ENCODE measurements at places on chromosomes 3 and 15. TPM values are rescaled to one million over a fixed set of nuclear protein-coding genes. Genes with fewer than 3 reads are reported as not detected.
A peak's percentile ranks its signal among the peaks of the same experiment; 100 is the strongest.

MUSTN1 gene
- polyA plus RNA-seq = 0.40 TPM

DNA sequence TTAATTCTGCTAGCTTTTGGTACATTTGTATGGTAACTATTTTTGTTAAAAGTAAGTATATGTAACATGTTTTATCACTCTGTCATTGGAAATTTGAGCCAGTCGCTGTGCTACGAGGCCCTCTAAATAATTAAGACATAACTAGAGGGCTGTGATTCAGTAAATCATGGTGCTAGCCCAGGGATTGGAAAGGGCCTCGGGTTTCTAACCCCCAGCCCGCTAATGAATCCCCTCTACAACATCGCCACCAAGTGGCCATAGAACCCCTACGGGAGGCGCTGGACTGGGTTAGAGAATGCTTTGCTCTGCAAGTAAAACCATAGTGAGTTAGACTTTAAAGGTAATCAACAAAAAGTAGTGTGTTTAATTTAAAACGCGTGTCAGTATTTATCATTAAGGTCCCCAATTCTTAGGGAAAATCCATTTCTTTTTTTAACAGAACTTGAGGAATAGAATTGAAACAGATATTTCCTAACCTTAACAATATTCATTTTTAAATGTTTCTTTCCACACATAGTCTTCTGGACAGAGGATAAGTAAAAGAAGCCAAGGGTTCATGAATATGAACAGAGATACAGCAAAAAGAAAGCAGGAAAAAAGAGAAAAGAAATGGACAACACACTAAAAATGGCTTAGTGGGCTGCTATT is 744.7 kb downstream of the EPHA3 start:
- peak; percentile 91 for DNase-seq
- H3K4me3 ChIP-seq = no peak overlapping the region
- no peaks in the 10 kb centered on the region for H3K36me3 ChIP-seq

DNA sequence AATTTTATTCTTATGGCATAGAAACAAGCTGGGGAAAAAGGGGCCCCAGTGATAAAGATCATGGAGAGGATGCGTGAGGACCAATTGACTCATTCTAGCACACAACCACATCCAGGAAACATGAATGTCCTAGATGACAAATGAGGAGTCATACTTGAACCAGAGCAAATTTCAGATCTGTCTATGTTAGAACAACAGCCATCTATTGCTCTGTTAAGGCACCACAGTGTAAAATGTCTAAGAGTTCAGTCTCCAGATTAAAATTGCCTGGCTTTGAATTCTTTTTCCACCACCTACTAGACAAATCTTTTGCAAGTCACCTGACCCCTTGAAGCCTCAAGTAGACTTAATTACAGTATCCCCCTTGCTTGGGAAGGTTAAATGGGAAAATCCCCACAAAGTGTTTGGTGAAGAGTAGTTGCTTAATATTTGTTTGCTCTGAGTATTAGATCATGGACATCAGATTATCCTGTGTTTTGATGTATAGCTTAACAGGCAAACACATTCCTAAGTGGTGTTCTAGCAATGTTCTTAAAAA is 258.7 kb upstream of the TGFBR2 start:
- DNase-seq = no peak
- H3K4me1 ChIP-seq = 0 out of 2 replicates have a peak, but pooled peaks cover 6% of the 10 kb centered on the region
- H3K27ac ChIP-seq = no peak overlapping the region
- H3K27me3 ChIP-seq = no peaks in the 10 kb centered on the region

NDN gene
- 48.1 TPM for polyA plus RNA-seq

- peak; percentile 96 for DNase-seq
- no peaks in the 10 kb centered on the region for H3K36me3 ChIP-seq
- no peak overlapping the region for H3K27ac ChIP-seq
- H3K4me3 ChIP-seq = peak overlapping the region; percentile 92
Observed at GRCh38 chr15:88894348-88894818, 961 bp downstream of the HAPLN3 start.

- no peaks in the 10 kb centered on the region for H3K27me3 ChIP-seq
- no peak for DNase-seq
- H3K4me1 ChIP-seq = peaks cover 6% of the 10 kb centered on the region
- no peak overlapping the region for H3K4me3 ChIP-seq
Observed at GRCh38 chr3:164452707-164453106, 625.6 kb downstream of the SI start.

GRCh38 chr3:127091376-127091775 is 101.6 kb upstream of the PRR23E start:
- no peak overlapping the region for H3K4me3 ChIP-seq
- no peak for DNase-seq
- H3K36me3 ChIP-seq = no peaks in the 10 kb centered on the region
- H3K4me1 ChIP-seq = no peaks in the 10 kb centered on the region
- no peaks in the 10 kb centered on the region for H3K27me3 ChIP-seq
- no peak overlapping the region for H3K27ac ChIP-seq

- no peaks in the 10 kb centered on the region for H3K36me3 ChIP-seq
- no peaks in the 10 kb centered on the region for H3K4me1 ChIP-seq
- H3K27ac ChIP-seq = no peak overlapping the region
- no peak for DNase-seq
- H3K4me3 ChIP-seq = no peak overlapping the region
- H3K27me3 ChIP-seq = no peaks in the 10 kb centered on the region
Observed at GRCh38 chr3:15471861-15472260, 44.5 kb downstream of the EAF1 start.

GOLGA8J gene
- not detected for polyA plus RNA-seq

GOLGA6A gene
- polyA plus RNA-seq = 0.57 TPM

GASK1A gene
- 2.6 TPM for polyA plus RNA-seq

CNTN6 gene
- polyA plus RNA-seq = not detected

GRCh38 chr15:49831206-49831965 is 210.5 kb downstream of the DTWD1 start:
- H3K4me3 ChIP-seq = no peak overlapping the region
- no peaks in the 10 kb centered on the region for H3K4me1 ChIP-seq
- no peak for DNase-seq
- H3K27ac ChIP-seq = no peak overlapping the region
- H3K36me3 ChIP-seq = no peaks in the 10 kb centered on the region
- H3K27me3 ChIP-seq = no peaks in the 10 kb centered on the region

- no peaks in the 10 kb centered on the region for H3K36me3 ChIP-seq
- no peak overlapping the region for H3K4me3 ChIP-seq
- H3K27me3 ChIP-seq = no peaks in the 10 kb centered on the region
- no peaks in the 10 kb centered on the region for H3K4me1 ChIP-seq
- DNase-seq = no peak
Observed at GRCh38 chr3:101884776-101885175, 35.5 kb downstream of the NFKBIZ start.

DNA sequence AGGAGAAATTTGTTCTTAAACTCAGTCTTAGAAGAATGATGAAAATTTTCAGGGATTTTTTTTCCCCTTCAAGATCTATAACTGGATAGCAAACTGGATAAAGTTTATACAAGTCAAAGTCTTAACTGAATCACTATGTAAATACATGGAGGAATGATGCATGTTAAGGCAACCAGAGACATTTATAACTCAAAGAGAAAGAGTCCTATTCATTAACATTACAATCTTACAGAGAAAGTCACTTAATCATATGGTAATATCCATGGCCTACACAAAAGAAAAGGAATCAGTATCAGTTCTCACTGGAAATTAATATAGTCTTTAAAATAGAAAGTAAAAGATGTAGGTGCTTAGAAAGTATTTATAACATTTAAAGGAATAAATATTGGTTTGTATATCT is 869.1 kb downstream of the TBL1XR1 start:
- no peaks in the 10 kb centered on the region for H3K36me3 ChIP-seq
- no peaks in the 10 kb centered on the region for H3K27me3 ChIP-seq
- DNase-seq = peak; percentile 52
- H3K27ac ChIP-seq = peak overlapping the region; percentile 89

HERC2 gene
- polyA plus RNA-seq = 71.3 TPM

GRCh38 chr3:139430493-139430892 is 41.0 kb upstream of the COPB2 start:
- no peaks in the 10 kb centered on the region for H3K4me1 ChIP-seq
- no peak overlapping the region for H3K4me3 ChIP-seq
- H3K36me3 ChIP-seq = no peaks in the 10 kb centered on the region
- DNase-seq = no peak
- H3K27me3 ChIP-seq = no peaks in the 10 kb centered on the region

- H3K36me3 ChIP-seq = no peaks in the 10 kb centered on the region
- no peaks in the 10 kb centered on the region for H3K27me3 ChIP-seq
- peaks cover 35% of the 10 kb centered on the region for H3K4me1 ChIP-seq
Observed at GRCh38 chr3:192883512-192883911, 34.1 kb downstream of the MB21D2 start.

DNA sequence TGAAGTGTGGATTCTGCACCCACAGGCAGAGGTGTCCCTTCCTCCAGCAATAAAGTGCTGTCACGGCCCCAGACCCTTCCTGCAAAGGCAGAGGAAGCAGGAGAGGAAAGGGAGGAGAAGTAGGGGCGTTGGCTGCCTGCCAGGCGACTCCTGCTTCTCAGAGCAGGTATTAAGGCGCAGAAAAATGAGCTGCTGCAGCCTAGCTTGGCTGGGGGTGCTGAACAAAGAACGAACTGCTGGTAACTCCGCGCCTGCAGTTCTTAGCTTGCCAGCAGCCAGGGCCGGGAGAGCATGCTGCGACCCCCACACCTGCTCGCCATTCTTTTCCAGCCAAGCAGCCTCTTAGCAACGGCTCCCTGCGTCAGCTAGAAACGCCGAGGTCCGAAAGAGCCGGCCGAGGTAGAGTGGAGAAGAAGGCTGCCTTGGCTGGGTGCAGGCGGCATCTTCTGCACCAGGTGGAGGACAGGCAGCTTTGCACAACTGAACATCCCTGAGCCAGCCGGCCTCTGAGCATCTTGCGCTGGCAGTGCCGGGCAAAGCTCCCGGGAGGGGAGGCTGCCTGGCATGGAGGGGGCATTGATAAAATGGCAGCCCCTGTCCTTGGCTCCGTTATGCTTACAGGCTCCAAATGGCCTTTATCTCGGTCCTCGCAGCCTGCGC is 296.0 kb downstream of the MEX3B start:
- peaks cover 28% of the 10 kb centered on the region for H3K4me1 ChIP-seq
- H3K27me3 ChIP-seq = no peaks in the 10 kb centered on the region
- DNase-seq = no peak
- no peaks in the 10 kb centered on the region for H3K36me3 ChIP-seq
- no peak overlapping the region for H3K4me3 ChIP-seq
- no peak overlapping the region for H3K27ac ChIP-seq

DNA sequence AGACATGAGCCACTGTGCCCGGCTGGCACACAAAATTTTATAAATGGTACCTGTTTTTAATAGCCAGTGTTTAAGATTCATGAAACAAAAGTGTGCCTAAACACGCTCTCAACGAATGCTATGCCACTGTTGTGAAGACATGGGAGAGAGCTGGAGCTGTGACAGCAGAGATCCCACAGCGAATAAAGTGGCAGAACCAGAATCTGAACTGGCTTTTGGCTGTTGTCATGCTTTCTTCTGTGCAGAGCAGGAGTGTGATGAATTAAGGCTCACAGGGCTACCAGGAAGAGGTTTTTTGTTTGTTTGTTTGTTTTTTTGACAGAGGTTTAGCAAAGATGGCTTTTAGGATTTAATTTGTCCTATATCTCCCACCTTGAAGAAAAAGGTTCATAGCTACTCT is 14.5 kb downstream of the PTPRG start:
- no peaks in the 10 kb centered on the region for H3K36me3 ChIP-seq
- H3K4me1 ChIP-seq = peaks cover 82% of the 10 kb centered on the region
- DNase-seq = no peak
- no peak overlapping the region for H3K4me3 ChIP-seq

DNA sequence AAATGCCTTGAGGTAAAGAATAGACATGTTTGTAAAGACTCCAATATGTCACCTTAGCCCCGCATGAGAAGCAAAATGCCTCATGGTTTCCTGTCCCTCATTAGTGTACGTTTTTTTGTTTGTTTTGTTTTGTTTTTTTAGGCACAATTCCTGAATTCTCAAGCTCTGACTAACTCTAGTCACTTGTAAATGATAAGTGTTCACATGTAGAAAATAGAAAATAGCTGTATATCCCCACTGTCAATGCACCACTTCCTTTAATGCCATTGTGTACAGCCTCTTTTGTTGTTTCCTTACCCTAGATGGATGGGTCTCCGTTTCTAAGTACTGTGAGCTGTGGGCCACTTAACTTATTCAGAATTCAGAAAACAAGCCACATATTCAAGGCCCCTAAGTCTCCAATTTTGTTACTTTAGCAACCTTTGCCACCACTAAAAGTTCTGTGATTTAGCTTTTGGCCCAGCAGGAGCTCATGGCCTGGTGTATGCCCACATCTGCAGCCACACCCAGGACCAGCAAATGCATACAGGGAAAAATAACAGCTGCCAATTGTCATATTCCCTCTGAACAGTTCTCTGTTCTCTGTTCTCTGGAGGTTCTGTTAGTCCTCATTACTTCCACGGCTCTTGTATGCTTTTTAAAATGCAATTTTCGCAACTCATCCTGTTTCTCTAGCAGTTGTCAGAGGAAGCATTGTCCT is 655.5 kb downstream of the GBE1 start:
- DNase-seq = no peak
- H3K27ac ChIP-seq = no peak overlapping the region
- H3K36me3 ChIP-seq = no peaks in the 10 kb centered on the region

NR2F2 gene
- 0.23 TPM for polyA plus RNA-seq

CAND2 gene
- 4.5 TPM for polyA plus RNA-seq

GRCh38 chr3:48466386-48467109 is 20.0 kb downstream of the ATRIP start:
- H3K4me1 ChIP-seq = peaks cover 2% of the 10 kb centered on the region
- H3K27me3 ChIP-seq = no peaks in the 10 kb centered on the region
- H3K36me3 ChIP-seq = peaks cover 9% of the 10 kb centered on the region
- peak overlapping the region; percentile 96 for H3K27ac ChIP-seq
- DNase-seq = no peak

DNA sequence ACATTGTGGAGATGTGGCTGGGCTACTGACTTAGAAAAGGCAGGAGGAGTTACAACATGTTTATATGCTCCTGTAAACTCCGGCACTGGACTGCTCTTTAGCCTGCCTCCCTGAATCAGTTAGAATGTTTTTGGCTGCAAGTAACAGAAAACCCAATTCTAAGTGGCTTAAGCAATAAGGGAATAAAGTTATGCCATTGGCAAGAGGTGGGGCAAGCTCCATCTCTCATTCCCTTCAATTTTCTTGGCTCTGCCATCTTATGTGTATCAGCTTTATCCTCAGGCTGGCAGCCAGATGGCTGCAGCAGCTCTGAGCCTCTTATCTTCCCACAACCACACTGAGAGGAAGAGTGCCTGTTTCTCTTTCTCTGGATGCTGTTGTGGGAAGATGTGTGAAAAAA is 22.4 kb upstream of the MEIS2 start:
- no peak overlapping the region for H3K27ac ChIP-seq
- H3K4me1 ChIP-seq = peaks cover 21% of the 10 kb centered on the region
- no peaks in the 10 kb centered on the region for H3K36me3 ChIP-seq
- no peak overlapping the region for H3K4me3 ChIP-seq
- no peak for DNase-seq

- H3K36me3 ChIP-seq = no peaks in the 10 kb centered on the region
- no peak for DNase-seq
Observed at GRCh38 chr3:23815879-23816278, 10.1 kb downstream of the UBE2E1 start.

- no peak overlapping the region for H3K27ac ChIP-seq
- H3K4me1 ChIP-seq = no peaks in the 10 kb centered on the region
- no peaks in the 10 kb centered on the region for H3K27me3 ChIP-seq
- no peaks in the 10 kb centered on the region for H3K36me3 ChIP-seq
Observed at GRCh38 chr3:8290611-8291010, 211.0 kb upstream of the LMCD1 start.

FOXB1 gene
- 5.4 TPM for polyA plus RNA-seq

- peaks cover 6% of the 10 kb centered on the region for H3K4me1 ChIP-seq
- no peak overlapping the region for H3K4me3 ChIP-seq
- DNase-seq = peak; percentile 10
Observed at GRCh38 chr15:89051875-89052274, 36.4 kb upstream of the ABHD2 start.

Data from GM23338 (cell line).